ENCODE measurements at places on chromosomes 4 and X. TPM values are rescaled to one million over a fixed set of nuclear protein-coding genes. Genes with fewer than 3 reads are reported as not detected.

Gene ZFP92
- 1.2 TPM for total RNA-seq

Gene TAF7L
- total RNA-seq, result not detected

Gene HSFX3
- total RNA-seq, result not detected

Gene OTOP1
- total RNA-seq, result not detected

Gene NEIL3
- 2.1 TPM for total RNA-seq

Gene LDB2
- total RNA-seq, result 20.3 TPM

GRCh38 chrX:146934256-146934655 lies 119.7 kb upstream of the CXorf51A start:
- no peak for DNase-seq

- no peak for DNase-seq
These were observed 123.3 kb downstream of the SLC10A7 start for GRCh38 chr4:146398404-146398803.

DNA sequence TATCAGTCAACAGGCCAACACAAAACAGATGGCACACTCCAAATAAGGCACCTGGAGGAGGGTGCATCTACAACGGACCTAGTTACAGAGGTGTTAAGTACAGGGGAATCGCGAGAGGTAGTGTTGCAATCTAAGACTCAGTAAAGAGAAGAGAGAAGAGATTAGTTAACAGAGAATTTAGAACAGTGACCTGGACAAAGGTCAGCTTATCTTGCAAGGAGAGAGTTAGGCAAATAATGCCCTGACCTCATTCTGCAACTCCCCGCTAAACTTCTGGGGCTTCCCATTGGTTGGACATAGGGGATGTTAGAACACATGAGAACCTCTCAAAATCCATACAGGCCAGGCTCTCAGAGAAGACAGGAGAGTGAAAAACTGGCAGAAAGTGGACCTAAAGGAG lies 289.4 kb upstream of the GK2 start:
- DNase-seq, result no peak

- no peak for DNase-seq
These were observed 818.7 kb downstream of the DMD start for GRCh38 chrX:32392655-32393054.

DNA sequence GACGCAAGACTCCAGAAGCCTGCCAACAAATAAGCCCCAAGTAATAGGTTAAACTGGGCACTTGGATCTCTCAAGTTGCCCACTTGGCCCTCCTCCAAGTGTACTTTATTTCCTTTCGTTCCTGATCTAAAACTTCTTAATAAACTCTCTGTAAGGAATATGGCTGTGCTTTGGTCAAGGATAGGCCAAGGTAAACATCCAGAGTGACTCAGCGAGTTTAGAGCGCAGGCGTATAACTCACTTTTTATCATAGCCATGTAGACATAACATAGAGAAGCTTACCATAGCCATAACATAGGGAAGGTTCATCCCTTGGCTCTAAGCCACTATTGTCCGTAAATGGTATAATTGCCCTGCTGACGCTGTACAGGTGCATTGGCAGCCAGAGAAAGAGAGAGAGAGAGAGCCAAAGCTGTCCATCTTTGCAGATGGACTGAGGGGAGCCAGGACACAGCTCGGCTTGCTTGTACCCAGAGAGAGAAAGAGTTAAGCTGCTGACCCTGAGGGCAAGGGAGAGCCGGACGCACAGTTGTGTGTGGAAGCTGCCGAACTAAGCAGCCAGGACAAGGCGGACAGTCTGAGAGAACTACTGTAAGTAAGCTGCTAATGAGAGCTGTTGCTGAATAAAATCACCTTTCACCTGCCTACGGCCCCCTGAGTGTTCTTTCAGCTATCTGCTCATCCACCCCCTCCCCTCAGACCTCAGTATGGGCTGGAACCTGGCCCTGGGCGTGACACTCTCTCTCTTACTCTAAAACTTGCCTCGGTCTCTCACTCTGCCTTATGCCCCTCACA lies 1.8 kb downstream of the TLR1 start:
- DNase-seq, result no peak

DNA sequence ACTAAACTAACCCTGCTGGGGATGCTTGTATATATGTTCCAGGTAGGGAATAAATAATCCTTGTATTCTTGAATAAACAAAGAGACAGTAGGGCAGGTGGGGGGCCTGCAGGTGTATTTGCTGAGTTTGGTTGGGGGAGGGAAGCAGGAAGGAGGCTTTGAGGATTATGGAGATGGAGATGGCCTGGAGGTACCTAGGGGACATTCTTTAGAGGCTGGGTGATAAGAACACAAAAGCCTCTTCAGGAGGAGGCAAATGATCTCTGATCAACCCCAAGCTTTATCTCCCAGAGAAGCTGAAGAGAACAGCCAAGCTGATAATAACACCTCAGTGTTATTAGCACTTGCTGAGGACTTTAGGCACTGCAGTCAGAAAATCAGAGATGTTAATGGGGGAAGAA lies 187.7 kb downstream of the MGST2 start:
- DNase-seq, result no peak

DNA sequence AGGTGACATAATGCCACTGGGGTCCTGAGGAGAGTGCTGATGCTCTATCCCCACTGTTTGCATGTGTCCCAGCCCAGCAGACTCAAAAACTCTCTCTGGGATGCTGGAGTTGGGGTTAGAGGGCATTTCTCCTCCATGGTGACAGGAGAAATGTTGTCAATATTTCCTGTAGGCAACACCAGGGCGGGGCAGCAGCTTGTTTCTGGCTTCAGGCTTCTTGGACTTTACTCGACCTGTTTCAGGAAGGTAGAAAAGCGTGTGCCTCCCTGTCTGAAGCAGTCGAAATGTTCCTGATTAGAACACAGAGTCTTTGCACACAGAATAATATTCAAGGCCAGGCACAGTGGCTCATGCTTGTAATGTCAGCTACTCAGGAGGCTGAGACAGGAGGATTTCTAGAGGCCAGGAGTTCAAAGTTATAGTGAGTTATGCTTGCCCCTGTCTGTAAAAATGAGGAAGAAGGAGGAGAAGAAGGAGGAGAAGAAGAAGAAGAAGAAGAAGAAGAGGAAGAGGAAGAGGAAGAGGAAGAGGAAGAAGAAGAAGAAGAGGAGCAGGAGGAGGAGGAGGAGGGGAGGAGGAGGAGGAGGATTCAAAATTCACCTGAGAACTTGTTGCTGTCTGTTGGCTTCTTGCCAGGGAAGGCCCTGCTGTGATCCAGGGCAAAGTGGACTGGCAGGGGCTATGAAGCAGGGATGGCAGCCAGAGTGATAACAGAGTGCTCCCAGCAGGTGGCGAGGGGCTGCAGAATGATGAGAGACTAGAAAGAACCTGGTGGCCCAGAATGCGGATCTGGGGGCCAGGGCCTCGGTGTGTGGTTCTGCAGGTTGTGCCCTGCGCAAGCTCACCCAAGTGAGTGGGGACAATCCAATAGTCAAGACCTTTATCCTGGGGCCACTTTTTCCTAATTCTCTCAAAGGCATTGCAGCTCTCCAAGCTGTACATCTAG lies 82.9 kb downstream of the RTL5 start:
- DNase-seq, result peak; percentile 28

DNA sequence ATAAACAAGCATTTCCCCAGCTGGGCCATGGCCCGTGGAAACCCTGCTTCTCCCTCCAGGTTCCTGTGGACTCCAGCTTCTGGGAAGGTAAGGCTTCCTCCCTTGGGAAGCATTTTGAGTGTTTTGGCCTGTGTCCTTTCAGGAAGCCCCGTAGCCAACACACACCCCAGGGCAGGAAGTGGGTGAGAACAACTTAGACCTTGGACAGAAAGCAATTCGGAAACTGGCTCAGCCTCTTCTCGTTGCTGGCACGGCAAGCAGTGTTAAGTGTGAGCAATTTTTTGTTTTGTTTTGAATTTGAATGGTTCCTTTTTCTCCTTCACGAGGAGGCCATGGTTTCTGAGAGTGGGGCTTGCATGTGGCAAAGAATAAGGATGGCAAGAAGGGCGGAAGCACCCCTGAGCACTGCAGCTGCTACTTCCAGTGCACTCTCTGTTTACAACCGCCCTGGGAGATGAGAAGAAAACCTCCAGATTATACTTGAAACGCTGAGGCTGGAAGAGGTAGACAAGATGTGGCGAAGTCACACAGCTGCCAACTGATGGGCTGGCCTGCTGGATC lies 14.1 kb upstream of the CYTL1 start:
- DNase-seq, result no peak

DNA sequence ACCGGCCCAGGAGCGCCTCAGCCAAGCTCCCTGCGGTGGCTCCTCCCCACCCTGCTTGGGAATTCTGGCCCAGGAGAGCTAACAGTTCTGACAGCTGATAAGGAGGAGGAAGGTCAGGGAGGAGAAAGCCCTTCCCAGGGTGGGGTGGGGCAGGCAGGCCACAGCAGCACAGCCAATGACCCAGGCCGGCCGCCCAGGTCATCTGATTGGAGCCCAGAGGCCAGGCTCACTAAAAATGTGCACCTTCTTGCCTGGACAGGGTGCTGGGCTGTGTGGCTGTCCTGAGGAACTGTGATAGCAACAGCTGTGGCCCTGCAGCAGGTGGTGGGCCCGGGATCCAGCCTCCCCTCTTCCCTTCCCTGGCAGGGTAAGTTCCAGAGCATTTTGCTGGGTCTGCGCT lies 17.2 kb upstream of the SH3TC1 start:
- DNase-seq, result peak; percentile 66

DNA sequence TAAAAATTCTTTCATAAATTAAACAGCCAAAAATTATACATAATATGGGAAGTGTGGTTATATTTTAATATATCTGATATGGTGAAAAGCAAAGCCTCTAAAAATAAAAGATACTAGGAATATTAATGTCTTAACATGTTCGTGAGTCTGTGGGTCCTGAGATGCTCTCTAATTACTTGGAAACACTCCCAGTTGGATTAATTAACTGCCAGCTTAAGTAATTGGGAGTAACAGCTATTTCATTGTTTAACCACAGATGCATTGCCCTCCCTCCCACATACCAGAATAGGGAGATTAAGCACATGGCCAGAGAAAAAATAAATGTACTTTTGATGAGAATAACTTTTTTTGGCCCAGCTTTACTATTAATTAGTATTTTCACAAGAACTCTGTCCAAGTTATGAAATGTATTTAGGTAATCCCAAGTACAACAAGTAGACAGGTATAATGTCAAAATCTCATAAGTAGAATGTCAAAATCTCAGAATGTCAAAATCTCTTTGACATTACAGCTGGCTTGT lies 79.7 kb downstream of the BTC start:
- no peak for DNase-seq

GRCh38 chrX:111090458-111090857 lies 5.5 kb upstream of the PAK3 start:
- no peak for DNase-seq

DNA sequence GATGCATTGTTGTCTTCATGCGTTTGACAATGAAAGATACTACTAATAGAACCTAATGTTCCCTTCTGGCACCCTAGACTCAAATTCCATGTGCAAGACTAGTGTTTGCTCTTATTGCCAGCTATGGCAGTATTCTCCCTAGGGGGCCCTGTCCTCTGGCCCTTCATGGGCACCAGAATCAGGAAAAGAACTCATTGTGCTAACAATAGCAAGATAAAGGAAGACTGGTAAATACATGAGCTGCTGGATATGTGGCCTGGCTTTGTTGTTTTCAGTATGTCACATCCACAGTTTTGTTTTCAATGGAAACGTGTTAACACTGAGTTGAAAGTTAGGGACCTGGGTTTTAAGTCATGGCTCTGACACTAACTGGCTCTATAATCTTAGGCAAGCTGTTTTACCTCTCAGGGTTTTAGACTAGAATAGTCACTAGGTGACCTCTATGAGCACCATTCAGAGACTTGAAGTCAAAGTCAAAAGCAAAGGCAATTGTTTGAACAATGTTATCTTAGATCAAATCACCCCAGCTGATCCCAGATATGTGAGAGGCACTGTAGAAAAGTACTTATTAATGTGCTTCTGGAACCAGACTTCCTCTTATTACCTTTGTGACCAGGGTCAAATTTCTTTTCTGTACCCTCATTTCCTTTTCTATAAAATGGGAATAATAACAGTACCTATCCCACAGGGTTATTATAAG lies 253.7 kb upstream of the DIAPH2 start:
- DNase-seq, result no peak

- DNase-seq, result no peak
These were observed at the start of gene PPP1R2C for GRCh38 chrX:42778096-42778495. Gene PPP1R2C, minus strand, starts transcription at chrX:42778163. Its CDS starts 84 bp downstream, at chrX:42778079.

GRCh38 chr4:32962100-32962499 lies 2241.9 kb downstream of the PCDH7 start:
- DNase-seq, result no peak

GRCh38 chr4:140805293-140805692 lies 49.1 kb upstream of the TBC1D9 start:
- DNase-seq, result no peak

DNA sequence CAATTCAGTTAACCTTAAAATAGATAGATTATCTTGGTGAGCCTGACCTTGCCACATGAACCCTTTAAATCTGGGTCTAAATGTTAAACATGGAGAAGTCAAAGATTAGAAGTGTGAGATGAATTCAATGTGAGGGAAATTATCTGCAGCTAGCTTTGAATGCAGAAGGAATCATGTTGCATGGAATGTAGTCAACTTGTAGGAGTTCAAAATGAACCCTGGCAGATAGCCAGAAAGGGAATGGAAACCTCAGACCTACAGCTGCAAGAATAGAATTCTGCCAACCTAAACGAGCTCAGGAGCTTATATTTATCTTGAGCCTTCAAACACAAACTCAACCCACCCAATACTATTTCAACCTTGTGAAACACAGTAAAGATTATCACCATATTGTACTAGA lies 632.5 kb downstream of the KCTD8 start:
- no peak for DNase-seq

- no peak for DNase-seq
These were observed 2.9 kb downstream of the ADRA2C start for GRCh38 chr4:3768842-3769641.
